ENCODE measurements at places on chromosomes 6 and 20.

DNA sequence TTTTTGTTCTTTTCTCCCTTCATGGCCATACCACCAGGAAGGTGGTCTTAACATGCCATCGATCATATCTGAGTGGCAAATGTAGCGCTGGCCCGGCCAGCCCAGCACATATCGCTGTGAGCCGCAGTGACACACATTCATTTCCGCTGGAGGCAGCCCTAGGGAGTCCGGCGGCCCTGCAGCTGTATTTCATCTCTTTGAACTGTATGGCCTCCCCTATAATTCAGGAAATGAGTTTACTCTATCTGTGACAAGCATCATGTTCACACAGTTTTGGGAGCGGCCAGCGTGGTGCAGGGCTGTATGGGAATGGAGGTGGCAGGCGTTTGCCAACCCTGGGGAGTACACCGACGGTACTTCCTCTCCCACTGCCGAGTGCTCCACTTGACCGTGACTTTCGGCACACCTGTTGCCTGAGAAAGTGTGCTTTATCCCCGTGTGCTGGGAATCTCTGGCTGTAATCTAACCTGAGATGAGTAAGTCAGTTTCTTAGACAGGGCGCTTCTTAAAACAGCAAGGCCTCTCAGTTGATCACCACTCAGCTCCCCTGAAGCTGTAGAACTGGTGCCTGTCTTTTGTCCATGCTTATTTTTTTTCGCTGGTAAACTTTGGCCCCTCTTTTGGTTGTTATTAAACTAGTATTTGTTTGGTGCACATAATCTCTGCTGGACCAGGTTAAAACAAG is 257.1 kb upstream of the TAB2 start:
- DNase-seq: peak; percentile 62

GRCh38 chr6:37099442-37099841 is 70.5 kb upstream of the PIM1 start:
- DNase-seq: no peak

- no peak for DNase-seq
Observed at GRCh38 chr6:14917109-14917910, 328.6 kb upstream of the JARID2 start.

DNA sequence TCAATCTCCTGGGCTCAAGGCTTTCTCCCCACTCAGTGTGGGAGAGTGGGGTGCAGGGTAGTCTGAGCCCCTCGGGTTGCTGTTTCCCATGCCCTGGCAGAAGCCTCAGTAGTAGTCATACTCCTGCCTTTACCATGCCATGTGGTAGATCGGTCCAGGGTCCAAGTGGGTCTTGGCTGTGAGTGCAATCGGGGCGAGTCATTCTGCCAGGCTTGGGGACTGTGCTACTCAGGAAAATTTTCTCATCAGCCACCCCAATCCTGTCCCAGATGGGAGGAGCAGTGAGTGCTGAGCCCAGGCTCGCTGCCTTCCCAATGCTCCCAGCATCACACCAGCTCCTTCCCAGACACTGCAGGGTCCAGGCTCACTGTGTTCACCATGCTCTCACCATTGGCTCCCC is 10.7 kb upstream of the RAET1L start:
- no peak for DNase-seq

DNA sequence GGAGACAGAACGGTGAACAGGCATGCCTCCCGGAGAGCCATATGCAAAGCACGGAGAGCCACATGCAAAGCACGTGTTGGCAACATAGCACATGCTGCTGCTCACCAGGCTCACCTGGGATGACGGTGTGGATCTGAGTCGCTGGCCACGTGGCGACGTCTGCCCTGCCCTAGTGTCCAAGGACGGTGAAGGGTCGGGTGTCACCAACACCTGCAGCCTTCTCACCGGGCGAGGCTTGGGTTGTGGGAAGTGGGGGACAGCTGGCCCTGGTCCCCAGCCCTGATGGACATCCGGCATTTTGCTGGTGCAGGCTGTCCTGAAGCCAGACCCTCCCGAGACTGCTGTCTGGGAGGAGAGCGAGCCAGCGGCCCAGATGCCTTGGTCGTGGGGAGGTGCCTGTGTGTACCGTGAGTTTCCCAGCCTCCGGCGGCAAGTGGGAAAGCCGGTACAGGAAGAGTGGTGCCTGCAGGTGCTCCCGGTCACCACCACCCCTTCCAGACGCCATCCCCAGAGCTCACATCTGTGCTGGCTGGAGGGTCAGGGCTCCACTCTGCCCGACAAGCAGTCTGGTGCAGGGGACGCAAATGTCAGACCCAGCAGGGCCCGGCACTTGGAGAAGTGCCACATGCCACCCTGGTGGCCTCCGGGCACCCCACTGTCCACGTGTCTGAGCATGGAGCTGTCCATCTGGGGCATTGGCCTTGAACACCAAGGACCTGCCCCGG is 5.9 kb upstream of the ADRM1 start:
- no peak for DNase-seq

GRCh38 chr6:145189836-145190235 is 545.5 kb downstream of the EPM2A start:
- DNase-seq: no peak

- DNase-seq: no peak
Observed at GRCh38 chr20:38982291-38982690, 20.1 kb downstream of the DHX35 start.

DNA sequence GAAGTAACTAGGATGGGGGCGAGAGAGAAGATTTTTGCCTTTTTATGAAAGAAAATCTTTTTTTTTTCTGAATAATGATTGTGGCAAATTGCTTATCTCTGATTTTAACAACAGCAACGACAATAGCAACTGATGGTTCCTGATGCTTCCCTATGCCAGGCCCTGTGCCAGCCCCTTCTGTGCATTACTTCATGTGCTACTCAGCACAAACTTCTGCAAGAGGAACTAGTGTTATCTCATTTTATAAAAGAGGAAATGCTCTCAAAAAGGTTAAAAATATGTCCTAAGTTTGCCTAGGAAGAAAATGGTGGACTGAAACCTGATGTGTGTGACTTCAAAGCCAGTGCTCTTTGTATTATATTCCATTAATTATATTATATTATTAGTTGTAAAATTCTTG is 74.0 kb upstream of the RALGAPA2 start:
- DNase-seq: no peak

DNA sequence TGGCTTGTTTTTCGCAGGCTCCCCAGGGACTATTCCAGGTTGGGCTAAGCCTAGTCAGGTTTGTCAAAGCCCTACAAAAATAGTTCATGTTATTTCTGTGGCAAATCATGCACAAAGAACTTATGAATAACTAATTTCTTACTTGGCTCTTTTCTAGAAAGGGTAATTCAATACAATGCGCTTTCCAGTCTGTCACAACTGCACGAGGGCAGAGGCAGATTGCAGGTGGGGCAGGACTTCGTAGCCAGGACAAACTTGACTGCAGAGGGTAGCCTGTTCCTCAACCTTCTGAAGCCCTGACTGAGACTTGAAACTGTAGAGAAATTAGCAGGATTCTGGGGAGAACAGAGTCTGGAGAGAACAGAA is 253.5 kb downstream of the QKI start:
- no peak for DNase-seq

DNA sequence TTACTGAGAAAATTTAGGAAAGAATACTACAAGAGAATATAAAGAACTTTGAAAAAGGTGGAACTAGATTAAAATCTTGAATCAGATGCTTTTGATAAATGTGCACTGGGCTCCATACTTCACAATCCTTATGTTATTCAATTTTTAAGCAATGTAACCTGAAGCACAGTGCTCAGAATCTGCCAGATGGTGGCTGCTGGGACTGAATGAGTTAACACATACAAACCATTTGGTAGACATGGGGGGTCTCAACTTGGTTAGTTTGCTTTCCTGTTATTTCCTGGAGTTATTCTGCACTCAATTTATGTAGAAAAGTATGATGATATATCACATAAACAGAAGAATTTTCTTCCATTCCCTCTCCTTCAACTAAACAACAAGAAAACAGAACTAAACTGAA is 326.5 kb downstream of the RNGTT start:
- DNase-seq: no peak

DNA sequence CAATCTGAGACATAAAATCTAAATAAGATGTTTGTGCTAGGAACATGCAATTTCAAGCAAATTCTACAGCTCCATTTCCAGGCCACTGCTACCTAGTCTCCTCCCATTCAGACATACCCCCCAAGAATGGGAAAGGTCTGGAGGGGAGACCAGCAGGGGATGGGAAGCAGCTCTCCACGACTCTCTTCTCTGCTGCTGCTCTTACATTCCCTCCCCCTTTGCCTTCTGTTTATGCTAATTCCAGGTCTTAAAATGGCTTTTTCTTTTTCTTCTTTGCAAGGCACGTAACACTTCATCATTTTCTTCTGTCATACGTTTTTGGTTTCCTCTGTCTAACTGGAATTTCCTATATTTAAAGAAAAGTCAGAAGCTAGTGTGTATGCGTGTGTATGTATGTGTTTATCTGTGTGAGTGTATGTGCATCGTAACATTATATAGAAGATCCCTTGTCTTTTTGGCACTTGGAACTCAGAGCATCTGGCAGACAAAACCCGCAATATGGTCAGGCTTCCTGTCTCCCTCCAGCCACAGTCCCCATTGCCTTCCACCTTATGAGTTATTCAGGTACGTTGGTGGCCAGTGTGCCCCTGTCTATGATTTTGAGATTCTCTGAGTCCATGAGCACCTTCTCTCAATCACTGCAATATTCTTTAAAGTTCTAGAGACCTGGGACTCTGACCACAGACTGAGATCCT is 493.7 kb downstream of the BTBD3 start:
- DNase-seq: no peak

GRCh38 chr20:3874194-3874844 is 14.9 kb upstream of the PANK2 start:
- no peak for DNase-seq
